ENCODE measurements at places on chromosomes 1 and 21.

DNA sequence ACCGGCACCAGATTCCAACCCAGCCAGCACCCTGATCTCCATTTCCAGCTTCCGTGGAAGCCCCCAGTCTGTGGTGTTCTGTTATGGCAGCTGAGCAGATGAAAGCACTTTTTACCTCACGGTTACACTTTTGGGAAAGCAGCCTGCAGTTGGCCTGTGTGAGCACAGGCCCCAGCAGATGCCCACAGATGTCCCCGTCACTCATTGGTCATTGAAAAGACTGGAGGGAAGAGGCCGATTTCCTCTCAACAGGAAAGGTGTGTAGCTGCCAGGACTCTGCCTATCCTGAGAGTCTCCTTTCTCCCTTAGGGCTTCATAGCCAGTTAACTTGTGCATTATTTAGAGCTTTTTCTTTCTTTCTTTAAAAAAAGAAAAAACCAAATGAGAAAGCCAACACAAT lies 123.0 kb downstream of the PCBP3 start:
- no peak for DNase-seq

DNA sequence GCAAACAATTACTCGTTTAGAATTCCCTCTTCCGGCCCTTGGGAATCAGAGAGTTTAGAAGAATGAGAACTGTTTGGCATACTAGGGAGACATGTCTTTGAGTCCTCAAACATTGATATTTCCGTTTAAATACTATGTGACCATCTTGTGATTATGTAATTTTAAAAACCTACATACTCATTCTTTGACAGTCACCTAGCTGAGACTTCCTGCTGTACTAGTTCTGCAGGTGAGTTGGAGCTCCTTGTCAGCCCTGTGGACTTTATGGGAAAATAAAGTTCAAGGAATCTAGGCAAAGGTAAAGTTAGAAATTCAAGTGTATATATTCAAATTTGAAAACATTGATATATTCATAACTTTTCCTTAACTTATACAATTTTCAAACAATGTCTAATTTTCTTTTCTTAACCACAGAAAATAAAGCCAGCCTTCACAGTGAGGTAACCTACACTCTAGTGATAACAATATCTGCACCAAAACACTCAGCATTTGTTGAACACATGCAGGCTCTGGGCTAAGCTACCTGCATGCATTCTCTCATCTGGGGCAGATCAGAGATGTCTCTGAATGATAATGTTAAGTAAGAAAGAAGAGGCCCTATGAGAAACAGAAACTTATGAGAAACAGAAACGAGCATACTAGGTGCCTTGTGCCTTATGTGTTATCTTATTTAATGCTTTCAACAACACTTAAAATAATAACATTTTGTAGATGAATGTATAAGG lies 67.0 kb upstream of the BACE2 start:
- no peak for DNase-seq

- DNase-seq = no peak
Measured at GRCh38 chr1:198443365-198444233, 96.9 kb downstream of the ATP6V1G3 start.

- no peak for DNase-seq
Measured at GRCh38 chr1:89286549-89287180, 14.0 kb upstream of the GBP5 start.

DNA sequence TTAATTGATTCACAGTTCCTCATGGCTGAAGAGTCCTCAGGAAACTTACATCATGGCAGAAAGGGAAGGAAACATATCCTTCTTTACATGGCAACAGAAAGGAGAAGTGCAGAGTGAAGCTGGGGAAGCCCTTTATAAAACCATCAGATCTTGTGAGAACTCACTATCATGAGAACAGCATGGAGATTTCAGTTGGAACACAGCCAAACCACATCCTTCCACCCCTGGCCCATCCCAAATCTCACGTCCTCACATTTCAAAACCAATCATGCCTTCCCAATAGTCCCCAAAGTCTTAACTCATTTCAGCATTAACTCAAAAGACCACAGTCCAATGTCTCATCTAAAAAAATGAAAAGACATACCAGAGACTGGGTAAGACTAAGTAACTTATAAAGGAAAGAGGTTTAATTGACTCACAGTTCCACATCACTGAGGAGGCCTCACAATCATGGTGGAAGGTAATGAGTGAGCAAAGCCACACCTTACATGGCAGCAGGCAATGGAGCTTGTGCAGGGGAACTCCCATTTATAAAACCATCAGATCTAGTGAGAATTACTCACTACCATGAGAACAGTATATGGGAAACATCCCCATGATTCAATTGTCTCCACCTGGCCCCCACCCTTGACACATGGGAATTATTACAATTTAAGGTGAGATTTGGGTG lies 105.2 kb downstream of the MRPL39 start:
- peak; percentile 74 for DNase-seq

- no peak for DNase-seq
Measured at GRCh38 chr21:26366781-26367180, 196.2 kb upstream of the APP start.

GRCh38 chr1:3611170-3612019 lies at the start of gene MEGF6:
Gene MEGF6, minus strand, starts transcription at chr1:3611508. Its CDS starts 240 bp downstream, at chr1:3611268.
- DNase-seq = no peak

DNA sequence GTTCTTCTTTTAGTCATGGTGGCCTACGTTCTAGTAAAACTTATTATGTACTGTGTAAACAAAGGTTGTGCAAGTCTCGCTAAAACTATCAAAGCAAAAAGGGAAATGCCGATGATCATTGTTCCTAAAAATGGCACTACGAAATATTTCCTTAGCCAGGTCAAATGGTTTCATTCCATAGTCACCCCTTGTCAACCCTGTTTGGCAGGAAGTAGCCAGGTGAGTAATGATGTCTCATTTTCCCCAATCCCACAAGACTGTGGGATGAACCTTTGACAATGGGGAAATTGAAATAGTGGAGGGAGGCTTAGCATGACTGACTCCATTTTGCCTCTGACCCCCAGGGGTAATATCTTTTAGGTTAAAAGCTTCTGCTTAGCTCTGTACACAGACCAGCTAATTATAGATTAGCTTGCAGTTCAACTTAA lies 5.6 kb upstream of the REN start:
- DNase-seq = no peak

- no peak for DNase-seq
Measured at GRCh38 chr1:94806441-94806871, 13.7 kb upstream of the SLC44A3 start.

DNA sequence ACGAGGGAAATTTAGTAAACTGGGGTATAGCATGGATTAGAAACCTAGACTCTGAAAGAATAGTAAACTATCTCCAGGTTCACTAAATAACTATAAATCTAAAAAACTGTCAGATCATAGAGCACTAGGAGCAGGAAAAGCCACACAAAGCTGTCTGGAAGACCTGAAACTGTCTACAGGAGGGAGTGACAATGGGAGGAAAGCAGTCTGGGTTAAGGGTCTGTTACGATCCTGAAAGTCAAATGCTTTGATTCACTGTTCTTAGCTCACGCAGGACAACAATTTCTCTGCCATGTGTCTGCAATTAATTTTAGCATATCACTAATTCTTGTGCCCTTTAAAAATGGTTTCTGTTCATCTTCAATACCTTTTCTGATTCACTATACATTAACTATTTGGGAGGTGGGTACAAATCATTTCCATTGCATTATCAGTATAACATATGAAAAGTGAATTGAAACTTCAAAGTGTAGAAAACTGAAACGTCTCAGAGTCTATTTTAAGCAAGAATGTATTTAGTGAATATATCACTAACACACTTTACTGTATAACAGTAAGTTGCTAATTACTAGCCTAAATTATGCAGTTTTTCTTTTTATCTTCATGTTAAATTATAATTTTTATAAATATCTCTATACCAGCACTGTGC lies 18.4 kb downstream of the CEP170 start:
- DNase-seq = no peak

- no peak for DNase-seq
Measured at GRCh38 chr1:53470584-53470983, 11.4 kb downstream of the DMRTB1 start.

DNA sequence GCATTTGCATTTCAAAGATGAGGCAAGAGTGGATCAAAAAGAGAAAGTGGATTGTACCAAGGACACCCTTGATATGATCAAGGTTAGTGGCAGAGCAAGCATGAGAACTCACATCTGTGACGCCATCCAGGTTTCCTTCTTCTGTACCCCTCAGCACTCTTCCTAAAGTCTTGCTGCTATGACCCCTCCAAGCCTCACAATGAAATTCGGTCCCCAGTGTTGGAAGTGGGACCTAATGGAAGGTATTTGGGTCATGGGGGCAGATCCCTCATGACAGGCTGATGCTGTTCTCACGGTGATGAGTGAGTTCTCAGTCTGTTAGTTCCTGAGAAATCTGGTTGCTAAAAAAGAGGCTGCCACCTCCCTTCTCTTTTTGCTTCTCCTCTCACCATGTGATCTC lies 86.4 kb downstream of the PGM1 start:
- no peak for DNase-seq

GRCh38 chr1:22689505-22689904 lies 21.1 kb upstream of the EPHB2 start:
- DNase-seq = no peak

DNA sequence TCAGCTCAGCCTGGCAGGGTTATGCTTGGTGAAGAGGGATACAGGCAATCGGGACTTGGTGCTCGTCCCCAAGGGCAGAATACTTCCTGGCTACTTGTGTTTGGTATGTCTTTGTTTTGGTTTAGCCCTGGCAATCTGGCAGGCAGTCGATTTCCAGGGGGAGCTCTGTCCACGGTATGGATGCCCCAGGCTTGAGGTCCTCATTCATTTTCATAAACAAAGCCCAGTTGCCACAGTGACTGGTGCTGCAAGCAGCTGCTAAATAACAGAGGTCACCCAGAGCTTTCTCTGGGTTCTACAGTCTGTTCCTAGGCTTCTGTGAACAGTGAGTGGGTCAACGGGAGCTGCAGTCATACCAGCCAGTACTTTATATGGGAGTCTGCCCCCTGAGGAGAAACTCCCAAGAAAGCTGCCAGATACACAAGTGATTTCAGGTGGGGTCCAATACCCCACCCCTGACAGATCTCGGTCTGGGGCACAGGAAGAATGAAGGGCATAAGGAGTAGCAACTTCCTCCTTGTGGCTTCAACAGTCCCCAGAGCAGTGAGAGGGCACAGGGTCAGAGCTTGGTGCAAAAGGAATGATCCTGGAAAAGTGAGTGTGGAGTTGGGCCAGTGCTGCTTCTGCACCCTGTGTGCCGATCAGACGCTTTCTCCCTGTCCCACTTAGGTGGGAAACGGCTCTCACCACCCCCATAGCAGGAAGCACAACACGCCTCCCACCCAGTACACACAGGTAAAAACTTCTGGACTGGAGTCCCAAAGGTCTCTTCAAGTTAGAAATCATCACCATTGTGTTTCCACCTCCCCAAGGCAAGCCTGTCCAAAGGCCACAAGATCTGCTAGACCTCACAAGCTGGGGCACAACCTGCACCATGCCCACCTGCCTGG lies 55.5 kb downstream of the TGFBR3 start:
- no peak for DNase-seq

DNA sequence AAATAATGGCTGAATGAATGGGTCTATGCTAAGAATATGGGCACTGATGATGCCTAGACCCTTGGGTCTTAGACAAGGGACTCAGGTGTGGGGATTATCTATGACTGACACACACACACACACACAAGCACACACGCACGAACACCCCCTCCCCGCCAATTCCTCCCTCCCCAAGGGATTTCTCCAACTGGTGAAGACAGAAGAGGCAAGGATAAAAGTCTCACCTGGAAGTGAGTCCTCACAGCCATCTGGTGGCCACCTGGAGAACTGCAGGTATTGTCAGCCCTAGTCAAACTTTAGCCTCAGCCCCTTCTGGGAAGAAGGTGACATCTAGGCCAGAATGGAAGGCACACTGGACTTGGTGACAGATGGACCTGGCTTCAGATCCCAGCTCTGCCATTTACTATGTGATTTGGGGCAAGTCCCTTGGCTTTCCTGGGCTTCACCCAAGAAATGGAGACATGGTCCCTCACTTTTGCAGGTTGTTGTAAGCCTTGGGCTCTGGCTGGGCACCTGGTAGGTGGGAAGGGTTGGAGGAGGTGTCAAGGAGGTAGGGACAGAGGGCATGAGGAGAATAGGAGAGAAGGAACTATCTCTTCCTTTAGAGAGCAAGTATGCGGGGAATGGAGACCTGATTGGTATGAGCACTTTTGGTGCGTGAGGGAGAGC lies 4.0 kb upstream of the GPR3 start:
- DNase-seq = no peak

GRCh38 chr1:91643431-91643830 lies 142.8 kb downstream of the CDC7 start:
- no peak for DNase-seq

GRCh38 chr1:27436204-27437159 lies 44.1 kb downstream of the GPR3 start:
- no peak for DNase-seq

GRCh38 chr1:163928069-163928468 lies 606.3 kb downstream of the NUF2 start:
- no peak for DNase-seq

- no peak for DNase-seq
Measured at GRCh38 chr1:31818206-31818605, 2.4 kb upstream of the SPOCD1 start.

- no peak for DNase-seq
Measured at GRCh38 chr1:43009274-43009673, 50.6 kb upstream of the SLC2A1 start.

GRCh38 chr1:10785728-10786638 lies 10.5 kb downstream of the CASZ1 start:
- no peak for DNase-seq

- no peak for DNase-seq
Measured at GRCh38 chr1:2136386-2137235, 58.0 kb downstream of the FAAP20 start.

DNA sequence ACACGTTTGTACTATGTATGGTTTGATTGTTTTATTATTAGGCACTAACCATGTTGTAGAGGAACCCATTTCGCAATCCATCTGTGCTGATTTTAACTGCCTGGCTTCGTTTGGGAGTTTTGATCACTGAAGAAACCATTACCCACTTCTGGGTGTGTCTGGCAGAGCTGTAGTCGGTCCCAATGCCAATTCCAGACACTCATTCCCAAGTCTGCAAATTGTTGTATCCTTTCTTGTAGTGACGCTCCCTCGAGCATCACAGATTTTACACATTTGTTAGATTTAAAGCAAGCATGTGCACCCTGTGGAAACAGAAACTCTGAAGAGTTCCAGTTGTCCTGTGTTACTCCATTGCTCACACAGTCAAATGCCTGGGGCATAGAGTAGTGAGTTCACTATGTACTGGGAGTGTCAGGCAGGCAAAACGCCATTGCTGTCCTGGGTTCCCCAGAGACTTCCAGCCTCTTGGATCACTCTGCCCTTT lies 31.0 kb upstream of the EFCAB14 start:
- no peak for DNase-seq

All from GM06990 (cell line).